Suppressor macrophage treated with lipopolysaccharide for 4 hours (primary cell): ENCODE measurements at places on chromosomes 13 and 19.

- DNase-seq: no peak
Measured at GRCh38 chr13:107295416-107296140, 727.6 kb upstream of the ARGLU1 start.

- DNase-seq: no peak
Measured at GRCh38 chr19:11225172-11225571, 14.2 kb upstream of the ANGPTL8 start.

- DNase-seq: no peak
Measured at GRCh38 chr19:7230826-7231225, 63.4 kb downstream of the INSR start.

DNA sequence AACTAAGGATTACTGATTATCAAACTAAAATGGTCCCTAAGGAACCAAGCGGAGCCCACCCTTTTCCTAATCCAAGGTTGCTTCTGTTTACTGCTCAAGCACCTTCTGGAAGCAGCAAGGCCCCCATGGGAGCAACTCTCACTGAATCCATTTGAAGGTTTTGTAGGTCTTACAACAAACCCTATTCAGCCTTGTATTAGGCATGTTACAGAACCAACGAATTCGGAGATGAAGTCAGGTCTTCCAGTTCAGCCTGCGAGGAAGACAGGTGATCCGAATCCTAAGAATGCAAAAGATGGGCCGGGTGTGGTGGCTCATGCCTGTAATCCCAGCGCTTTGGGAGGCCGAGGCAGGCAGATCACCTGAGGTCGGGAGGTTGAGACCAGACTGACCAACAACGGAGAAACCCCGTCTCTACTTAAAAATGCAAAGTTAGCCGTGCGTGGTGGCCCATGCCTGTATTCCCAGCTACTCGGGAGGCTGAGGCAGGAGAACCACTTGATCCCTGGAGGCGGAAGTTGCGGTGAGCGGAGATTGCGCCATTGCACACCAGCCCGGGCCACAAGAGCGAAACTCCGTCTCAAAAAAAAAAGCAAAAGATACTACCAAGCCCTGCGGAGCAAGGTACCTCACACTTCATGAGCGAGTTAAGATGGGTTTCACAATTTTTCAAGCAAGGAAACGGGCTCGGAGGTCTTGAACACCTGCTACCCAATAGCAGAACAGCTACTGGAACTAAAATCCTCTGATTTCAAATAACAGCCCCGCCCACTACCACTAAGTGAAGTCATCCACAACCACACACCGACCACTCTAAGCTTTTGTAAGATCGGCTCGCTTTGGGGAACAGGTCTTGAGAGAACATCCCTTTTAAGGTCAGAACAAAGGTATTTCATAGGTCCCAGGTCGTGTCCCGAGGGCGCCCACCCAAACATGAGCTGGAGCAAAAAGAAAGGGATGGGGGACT lies 609 bp downstream of the ZAR1L start:
- DNase-seq: peak; percentile 82

- DNase-seq: peak; percentile 3
Measured at GRCh38 chr13:21383090-21383489, 76.0 kb downstream of the ZDHHC20 start.

DNA sequence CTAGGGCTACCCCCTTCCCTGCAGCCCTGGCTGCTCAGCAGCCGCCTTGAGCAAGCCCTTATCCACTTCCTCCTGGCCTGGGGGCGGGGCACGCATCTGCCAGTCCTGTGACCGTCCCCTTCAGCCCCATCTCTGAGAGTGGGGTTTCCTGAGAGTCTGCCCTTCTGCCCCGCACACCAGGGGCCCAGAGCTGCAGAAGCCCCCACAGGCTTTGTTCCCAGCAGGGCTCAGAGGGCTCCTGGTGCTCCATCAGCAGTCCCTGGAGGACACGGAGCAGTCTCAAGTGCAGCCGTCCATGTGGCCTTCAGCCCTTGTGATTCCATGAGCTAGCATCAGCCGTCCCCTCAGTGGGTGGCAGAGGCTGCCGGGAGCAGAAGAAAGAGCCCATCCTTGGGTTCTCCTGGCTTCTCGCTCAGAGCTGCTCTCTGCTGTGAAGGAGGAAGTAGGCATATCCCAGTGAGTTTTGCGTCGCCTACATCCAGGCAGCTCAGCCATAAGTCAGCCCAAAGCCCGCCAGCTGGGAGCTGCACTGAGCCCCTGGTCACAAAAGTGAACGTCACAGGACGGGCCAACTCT lies 16.3 kb downstream of the MYO9B start:
- peak; percentile 84 for DNase-seq

DNA sequence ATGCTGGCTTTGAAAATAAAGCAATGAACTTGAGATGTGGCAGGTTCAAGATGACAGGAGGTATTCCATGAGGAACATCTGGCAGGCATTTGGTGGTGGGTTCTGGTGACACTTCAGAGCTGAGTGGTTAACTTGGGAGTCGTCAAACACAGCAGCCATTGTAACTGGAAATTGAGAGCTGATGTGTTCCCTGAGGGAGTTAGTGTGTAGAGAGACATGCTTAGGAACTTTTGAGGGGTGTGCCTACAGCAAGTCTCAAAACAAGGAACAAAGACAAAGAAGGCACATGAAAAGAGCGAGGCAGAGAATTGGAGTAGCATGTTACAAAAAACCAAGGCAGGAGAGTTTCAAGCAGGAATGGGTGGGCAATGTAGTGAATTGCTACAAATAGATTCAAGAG lies 53.9 kb upstream of the KL start:
- no peak for DNase-seq

- DNase-seq: no peak
Measured at GRCh38 chr13:113666951-113667701, at the start of gene GRK1. GRK1 (plus strand) TSS chr13:113667219; CDS start chr13:113667387, 168 bp downstream.

DNA sequence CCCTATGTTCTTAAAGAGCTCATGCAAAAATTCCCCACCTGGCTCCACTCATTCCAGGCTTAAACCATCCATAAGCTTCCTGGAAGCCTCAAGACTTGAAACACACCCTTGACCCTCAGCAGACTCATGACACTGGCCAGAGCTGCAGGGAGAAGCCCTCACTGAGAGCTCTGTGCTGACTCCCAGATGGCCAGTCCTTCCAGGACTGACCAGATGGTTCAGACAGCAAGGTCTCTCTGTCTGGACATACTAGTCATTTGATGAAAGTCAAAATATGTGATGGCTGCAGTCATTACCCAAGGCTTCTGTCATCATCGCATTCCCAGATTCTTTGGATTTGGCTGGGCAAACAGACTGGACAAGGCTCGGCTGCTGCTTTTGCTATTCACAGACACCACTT lies 397.4 kb downstream of the FOXO1 start:
- DNase-seq: no peak

DNA sequence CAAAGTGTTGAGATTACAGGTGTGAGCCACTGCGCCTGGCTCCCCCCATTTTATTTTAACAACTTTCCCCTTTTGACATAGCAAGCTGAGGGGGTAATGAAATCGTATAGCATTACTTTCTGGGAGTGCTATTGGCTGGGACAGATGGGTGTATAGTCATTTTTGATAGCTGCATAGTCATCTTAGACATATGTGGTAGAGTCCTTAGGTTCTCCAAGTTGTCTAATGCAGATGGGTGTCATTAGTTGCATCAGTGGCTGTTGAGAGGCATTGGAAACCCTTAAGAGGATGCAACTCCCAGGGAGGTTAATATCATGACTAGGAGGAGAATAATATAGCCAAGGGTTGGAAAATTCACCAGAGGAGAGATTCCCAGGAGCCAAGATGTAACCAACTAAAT lies 28.6 kb upstream of the PNMA8B start:
- peak; percentile 56 for DNase-seq

- no peak for DNase-seq
Measured at GRCh38 chr19:50710612-50711011, 9.0 kb downstream of the SHANK1 start.

GRCh38 chr19:1474765-1475351 lies 4.2 kb downstream of the C19orf25 start:
- no peak for DNase-seq

GRCh38 chr13:25455146-25455545 lies 83.4 kb downstream of the ATP8A2 start:
- DNase-seq: no peak

DNA sequence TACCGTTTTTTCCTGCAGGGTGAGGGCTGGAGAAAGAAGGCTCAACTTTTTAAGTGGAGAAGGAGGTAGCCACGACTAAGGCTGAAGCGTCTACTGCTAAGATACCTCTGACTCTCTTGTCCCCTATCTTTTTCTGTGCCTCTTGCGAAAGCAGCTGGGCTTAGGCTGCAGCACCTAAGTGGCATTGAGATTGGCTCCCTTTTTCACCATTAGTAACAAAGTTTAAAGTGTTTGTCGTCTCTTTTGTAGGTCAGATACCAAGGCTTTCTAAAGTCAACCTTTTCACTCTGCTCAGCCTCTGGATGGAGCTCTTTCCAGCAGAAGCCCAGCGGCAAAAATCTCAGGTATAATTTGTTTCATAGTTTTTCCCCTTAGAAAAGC lies 887 bp downstream of the CDADC1 start:
- no peak for DNase-seq

GRCh38 chr13:78102741-78103140 lies 184.1 kb upstream of the EDNRB start:
- DNase-seq: no peak

- DNase-seq: no peak
Measured at GRCh38 chr19:30407068-30407709, 35.0 kb downstream of the ZNF536 start.

DNA sequence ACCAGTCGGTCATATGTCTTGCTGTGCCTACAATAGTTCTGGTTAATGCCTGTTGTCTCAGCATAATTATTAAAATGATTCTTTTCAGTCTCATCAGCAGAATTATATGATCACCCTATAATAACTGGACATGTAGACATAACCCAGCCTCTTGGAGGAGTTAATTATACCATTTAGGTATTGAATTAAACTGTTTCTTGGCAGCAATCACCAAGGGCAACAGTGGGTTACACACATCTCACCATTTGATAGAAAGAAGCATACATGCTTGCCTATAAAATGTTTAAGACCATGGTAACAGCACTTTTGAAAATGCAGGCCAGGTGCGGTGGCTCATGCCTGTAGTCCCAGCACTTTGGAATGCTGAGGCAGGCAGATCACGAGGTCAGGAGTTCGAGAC lies 184.6 kb downstream of the RGCC start:
- no peak for DNase-seq

DNA sequence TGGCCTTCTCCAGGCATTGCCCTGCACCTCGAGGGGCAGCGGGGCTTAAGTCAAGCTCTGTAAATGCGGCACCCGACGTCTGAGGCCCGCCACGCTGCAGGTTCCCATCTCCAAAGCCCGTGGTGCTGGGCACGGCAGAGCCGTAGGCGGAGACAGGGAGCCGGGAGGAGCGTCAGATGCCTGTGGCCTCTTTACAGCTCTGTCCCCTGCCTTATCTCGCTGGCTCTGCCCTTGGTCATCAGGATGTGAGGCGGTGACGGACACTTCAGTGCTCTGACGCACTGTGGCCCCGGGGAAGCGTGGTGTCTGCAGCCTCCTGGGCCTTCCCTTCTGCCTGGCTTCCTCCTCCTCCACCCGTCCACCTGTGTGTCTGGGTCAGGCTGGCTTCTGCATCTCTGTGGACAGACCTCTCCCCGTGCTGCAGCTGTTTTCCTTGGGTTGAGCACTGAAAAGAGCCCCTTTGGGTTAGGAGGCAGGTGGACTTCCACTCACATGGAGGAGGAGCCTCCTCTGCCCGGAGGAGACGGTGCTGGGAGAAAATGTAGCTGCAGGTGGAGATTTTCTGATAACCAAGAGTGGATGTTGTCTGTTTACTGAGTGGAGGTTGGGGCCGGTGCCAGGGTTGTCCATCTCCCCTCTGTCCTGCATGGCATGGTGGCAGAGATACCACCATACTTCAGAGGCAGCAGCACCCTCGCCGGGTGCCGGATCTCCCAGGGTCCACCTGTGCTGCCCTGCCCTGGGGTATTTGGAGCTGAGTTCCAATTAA lies 14.6 kb downstream of the MCF2L start:
- DNase-seq: no peak

- DNase-seq: no peak
Measured at GRCh38 chr13:41455725-41456419, 1.5 kb upstream of the RGCC start.

DNA sequence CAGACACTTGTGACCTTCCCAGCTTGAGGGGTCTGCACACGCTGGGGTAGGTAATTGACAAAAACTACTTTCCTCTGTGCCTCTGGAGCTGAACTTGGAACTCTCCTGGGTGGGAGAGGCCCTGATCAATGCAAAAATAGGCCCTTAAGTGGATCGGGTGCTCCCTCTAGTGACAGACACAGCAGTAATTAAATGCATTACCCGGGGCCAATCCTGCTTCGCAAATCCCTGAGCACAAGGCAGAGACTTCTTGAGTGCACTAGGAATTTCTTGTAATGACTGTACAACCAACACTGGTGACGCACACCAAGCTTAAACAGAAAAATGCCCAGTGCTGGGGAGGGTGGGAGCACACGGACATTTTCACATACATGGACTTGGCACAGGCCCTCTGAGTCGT lies 10.6 kb upstream of the UBE2S start:
- DNase-seq: peak; percentile 78

DNA sequence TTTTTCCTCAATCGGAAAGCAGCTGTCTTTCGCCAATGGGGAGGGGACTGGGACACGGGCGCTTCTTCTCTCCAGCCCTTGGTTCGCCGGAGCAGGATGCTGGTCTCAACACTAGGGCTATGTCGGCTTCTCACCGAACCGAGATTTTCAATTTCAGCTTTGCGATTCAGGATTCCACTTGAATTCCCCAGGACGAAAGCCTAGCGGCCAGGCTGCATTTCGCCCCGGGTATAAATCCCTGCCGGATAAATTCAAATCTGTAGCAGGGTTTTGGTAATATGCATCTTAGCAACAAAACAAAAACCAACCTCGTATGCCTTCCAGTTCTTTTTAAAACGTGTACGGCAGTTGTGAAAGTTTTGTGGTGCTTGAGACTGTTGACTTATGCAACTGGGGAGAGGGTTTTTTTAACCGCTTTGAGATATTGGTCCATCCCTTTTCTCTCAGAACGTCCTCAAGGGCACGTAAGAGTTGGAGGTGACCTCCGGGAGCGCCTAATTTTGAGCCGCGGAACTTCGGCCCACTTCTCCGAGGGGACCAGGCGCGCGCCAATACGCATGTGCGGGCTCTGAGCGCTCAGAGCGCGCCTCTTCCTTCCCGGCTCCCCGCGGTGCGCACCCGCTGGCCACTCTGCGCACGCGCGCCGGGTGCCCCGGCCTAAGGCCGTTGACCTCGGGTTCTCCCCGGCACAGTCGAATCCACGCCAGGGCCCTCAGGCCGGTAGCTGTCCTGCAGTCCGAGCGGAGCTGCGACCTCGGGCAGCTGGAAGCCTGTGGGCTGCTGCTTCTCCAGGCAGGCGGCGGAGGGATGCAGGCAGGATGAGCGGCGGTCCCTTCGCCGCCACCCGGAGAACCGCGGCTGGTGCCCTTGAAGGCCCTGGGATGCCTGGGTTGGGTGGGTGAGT lies 7.6 kb downstream of the POU4F1 start:
- DNase-seq: peak; percentile 65

GRCh38 chr19:30676990-30677679 lies 305.0 kb downstream of the ZNF536 start:
- DNase-seq: no peak

GRCh38 chr19:533364-534058 lies 2.0 kb downstream of the CDC34 start:
- no peak for DNase-seq
